Hematopoietic multipotent progenitor cell (in vitro differentiated cells): ENCODE measurements at places on chromosomes 7 and 10.
A peak's percentile ranks its signal among the peaks of the same experiment; 100 is the strongest.

DNA sequence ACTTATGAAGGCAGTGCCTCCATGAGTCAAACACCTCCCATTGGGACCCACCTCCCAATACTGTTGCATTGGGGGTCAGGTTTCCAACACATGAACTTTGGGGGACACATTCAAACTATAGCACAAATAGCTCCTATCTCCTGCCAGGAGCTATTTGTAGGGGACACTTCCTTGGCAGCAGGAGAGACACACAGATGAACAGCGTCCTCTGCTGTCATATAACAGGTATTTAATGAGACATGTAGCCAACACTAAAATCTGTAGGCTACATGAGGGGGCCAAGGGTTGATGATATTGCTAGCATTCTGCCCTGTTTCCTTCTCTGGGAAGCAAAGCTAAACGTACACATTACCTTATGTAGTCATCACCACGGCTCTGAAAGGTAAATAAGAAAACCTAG is 2.6 kb upstream of the GPR26 start:
- no peak for DNase-seq

DNA sequence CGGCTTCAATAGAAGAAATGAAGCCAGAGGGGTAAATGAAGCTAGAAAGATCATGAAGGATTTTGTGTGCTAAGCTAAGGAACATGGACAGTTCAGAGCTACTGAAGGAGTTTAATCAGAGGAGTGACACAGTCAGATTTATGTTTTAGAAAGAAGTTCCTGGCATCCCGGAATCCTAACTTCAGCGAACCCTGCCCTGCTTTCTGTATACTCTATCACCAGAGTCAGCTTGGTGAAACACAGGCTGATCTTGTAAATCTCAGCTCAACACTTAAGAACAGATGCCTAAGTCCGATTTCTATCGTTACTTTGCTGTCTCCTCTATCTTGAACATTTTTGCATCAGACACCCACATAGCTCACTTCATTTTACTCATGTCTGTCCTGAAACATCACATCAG is 9.1 kb downstream of the AHR start:
- no peak for DNase-seq

- DNase-seq = no peak
Measured at GRCh38 chr7:132590162-132590561, 13.9 kb upstream of the PLXNA4 start.

DNA sequence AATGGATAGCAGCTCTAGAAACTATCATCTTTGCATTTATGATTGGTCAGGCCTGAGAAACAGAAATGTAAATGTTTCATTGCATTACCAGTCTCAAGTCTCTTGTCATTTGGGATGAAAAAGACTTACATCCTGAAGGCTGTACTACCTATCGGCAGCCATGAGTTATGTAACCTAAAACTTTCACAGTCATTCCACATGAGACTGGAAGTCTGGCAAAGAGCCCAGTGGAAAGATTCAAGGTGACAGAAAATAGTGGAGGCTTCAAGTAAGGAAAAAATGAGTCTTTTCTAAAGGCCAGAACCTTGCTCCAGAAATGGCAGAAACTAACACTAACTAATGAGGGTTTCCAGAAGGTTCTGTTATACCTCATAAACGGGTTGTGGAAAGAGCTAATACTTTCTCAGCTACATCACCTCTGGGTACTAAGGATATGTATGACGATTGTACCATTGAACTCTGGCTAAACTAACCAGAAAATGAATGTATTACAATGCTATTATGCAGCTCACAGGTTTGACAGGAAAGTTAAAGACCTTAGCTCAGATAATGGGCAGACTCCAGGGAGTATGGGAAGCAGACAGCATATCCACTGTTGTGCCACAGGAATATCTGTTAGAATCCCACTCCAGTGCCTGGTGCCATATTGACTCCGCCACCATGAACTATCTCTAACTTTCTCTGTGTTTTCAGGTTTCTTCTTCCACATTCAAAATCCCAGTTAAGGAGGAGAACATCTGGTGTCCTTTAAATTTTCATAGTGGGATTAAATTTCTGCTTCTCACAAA is 41.7 kb upstream of the DYNC1I1 start:
- no peak for DNase-seq

GRCh38 chr10:97814996-97815395 is 34.6 kb upstream of the GOLGA7B start:
- no peak for DNase-seq

DNA sequence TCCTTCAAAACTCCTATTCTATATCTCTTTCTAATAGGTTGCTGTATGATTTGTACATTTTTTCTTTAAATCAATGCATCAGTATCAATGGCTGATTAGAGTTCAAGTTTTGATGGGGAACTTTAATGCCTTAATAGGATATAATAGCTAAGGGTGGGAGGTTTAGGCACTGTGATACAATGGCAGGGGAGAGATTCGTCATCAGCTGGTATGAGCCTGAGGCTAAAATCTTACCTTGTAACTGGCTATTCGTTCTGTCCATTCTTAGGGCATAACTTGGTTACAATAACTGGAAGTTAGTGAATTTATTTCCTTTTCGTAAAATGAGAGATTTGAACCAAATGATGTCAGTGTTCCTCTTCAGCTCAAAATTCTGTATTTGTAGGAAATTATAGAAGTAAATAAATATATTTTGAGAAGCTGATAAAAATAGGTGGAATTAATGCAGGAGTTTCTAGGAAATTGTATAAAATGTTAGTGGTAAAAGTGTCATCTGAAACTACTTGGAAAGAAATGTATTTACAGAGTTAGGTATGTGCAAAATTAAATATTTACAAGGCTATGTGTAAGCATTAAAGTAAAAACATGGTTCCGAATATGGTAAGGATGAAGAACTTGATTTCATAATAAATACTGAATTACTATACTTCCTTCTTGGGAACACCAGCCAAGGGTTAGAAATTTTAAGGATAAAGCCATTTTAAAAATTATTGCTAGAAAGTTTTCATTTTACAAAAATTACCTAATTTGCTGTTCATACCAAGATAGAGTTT is 27.5 kb upstream of the NAMPT start:
- DNase-seq = no peak

DNA sequence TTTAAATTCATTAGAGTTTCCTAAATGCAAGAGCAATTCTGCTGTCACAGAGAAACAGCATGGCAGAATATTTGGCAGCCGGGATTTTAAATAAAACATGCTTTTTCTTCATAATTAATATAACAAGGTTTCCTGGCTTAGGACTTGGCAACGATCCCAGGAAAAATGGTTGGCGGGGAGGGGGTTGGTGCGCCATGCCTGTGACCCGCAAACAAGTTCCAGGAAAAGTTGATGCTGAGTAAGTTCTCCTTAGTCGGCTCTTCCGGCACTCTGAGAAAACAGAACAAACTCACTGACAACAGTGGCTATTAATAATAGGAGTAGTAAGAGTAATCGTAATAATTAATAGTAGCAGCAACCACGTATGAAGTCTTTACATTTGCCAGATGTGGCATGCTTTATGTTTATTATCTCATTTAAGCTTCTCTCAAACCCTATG is 4.6 kb downstream of the HABP2 start:
- DNase-seq = no peak

DNA sequence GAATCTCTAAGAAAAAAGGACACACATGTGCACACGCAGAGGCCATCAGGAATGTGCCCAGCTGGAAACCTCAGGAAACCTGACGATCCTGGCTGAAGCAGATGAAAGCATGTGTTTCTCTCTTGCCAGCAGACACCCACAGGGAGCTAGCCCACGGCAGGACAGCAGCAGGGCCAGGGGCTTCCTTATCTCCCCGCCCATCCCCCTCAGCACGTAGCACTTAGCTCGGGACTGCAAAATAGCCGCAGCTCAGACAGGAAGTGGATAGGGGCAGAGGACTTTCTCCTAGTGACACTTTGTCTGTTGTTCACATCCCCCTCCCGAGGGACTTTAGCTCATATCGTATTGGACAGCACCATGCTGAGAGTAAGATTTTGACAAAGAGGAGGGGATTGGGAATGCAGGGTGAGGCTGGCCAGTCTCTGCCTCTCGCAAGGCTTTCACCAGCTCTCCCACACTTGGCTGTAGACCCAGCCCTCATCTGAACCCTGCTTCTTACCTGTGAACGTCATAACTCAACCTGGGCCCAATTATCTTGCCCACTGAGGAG is 63.8 kb downstream of the MKI67 start:
- peak; percentile 49 for DNase-seq

DNA sequence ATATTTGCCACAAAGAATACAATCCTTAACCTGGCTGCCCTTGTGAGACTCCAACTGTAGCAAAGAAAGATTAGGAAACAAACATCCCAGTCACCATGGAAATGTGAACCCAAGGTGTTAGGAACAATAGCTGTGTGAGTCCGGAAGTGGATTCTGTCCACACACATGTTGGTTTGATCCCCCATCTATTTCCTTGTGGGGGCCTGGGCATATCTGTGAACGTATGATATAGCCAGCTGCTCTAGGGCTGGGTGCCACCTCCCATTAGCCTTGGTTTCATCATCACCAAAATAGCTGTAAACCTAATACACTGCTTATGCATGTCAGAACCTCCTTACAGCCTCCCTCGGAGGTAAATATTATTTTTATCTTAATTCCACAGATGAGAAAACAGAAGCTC is 26.4 kb downstream of the GRK5 start:
- no peak for DNase-seq

DNA sequence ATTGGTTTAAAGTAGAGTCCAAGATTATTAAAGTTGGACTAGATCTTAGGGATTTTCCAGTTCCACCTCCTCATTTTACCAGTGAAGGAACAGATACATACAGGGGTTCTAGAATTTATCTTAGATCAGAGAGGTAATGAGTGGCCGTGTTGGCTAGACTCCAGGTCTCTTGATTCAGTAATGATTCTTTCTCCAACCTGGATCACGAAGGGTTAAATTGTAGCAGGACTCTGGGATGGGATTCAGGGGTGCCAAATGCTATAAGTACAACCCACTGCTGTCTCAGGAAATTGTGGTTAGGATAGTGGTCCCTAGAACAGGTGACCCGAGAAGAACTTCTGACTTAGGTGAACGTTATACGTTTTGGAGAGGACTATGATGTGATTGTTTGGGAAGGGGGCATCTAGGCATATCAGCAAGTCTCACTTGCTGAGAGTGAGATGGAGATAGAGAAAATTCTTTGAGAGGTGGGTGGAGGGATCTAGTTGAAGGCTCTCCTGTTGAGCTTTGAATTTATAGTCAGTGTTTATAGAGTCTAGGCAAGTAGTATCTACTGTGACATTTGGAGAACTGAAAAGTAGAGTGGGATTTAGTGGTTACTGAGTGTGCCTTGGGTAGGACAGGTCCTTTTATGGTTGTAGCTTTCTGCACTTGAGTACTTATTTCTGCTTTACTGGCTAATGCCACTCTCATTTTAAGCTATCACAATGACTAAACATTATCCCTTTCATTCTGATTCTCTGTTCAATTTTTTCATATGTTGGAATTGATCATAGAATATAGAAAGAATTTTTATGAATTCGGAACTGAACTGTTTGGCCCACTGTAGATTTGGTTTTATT is 58.3 kb downstream of the ST7 start:
- no peak for DNase-seq

DNA sequence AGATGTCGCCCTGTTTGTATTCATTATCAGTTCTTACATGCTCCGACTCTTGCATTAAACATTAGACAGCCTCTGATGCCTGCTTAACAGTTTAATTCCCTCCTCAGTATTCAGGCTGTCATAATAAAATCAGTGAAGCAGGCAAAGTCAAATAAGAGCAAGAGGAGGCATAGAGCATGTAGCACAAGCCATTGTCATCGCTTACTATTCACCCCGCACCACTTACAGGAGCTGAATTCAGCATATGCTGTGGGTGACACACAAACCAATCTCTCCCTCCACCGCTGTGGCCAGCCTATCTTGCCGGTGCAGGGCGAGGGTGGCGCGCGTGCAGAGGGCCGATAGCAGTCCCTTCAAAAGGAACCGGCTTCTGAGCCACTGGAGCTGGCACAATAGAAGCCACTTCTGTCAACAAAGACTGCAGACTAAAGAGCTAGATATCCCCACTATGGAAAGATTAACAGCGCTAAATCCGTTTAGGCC is 433.2 kb upstream of the MGMT start:
- peak; percentile 97 for DNase-seq

- DNase-seq = no peak
Measured at GRCh38 chr7:51881309-51881708, 564.7 kb upstream of the COBL start.

DNA sequence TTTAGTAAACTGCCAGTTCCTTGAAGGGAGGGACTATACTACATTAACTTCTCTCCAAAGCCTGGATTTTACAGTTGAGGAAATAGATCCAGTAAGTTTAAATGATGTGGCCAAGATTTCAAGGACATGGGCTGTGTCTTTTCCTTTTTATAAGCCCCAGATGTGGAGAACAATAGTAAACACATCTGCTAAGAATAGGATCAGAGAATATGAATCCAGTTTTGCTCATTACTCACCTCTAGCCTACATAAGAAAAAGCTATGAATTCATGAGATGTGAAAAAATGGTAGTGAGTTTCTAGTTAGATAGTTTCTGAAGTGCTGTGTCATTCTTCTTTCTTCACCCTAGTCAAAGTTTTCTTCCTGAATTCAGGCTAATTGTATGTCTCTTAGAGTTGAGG is 38.6 kb downstream of the MAGI2 start:
- no peak for DNase-seq

- DNase-seq = no peak
Measured at GRCh38 chr10:78736926-78737630, 331.7 kb upstream of the ZMIZ1 start.

GRCh38 chr10:127196282-127197153 is at the start of gene INSYN2A:
Gene INSYN2A (minus strand): TSS chr10:127196591. CDS start chr10:127176395, 20,196 bp downstream.
- DNase-seq = no peak

DNA sequence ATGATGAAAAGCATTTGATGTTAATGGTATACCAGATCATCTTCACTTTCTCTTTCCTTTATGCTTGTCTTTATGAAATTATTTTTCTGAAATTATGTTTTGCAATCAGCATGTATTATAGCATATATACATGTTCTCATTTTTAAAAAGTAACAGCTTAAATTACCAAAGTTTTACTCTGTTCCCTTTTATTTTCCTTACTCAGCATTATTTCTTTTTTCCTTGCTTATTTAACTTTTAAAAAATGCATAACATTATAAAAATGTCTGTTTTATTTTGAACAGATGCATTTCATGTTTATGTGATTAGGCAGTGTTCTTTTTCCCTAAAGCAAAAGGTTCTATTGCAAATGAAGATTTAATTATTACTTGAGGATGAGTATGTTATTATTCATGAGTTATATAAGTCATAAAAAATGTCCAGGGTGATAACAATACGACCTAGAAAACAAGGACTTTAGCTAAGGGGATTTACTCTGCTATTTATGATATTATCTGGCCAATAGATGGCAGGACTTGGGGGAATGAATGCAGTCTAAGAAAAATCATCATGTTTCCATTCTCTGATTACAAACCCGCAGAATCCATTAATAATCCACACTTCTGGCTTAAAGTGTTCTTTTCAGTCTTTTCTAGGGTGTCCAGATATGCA is 38.5 kb downstream of the CABCOCO1 start:
- DNase-seq = no peak

- no peak for DNase-seq
Measured at GRCh38 chr10:8874972-8875371, 820.5 kb downstream of the GATA3 start.

GRCh38 chr10:51103554-51104217 is 29.4 kb downstream of the PRKG1 start:
- DNase-seq = no peak

- no peak for DNase-seq
Measured at GRCh38 chr7:31687024-31687748, at the start of gene PPP1R17. Gene PPP1R17 (plus strand): TSS chr7:31687215. CDS start chr7:31692442, 5,227 bp downstream.
